Mesothelial cell of epicardium (in vitro differentiated cells): ENCODE measurements at places on chromosomes 1 and 21. TPM values are rescaled to one million over a fixed set of nuclear protein-coding genes. Genes with fewer than 3 reads are reported as not detected.

Gene C1orf185
- not detected in 3 replicates for total RNA-seq

- no peak for DNase-seq
Observed at GRCh38 chr1:6870086-6870485, 84.8 kb downstream of the CAMTA1 start.

Gene COL11A1
- total RNA-seq: 126 to 141 TPM (median 133 TPM) in 3 replicates

DNA sequence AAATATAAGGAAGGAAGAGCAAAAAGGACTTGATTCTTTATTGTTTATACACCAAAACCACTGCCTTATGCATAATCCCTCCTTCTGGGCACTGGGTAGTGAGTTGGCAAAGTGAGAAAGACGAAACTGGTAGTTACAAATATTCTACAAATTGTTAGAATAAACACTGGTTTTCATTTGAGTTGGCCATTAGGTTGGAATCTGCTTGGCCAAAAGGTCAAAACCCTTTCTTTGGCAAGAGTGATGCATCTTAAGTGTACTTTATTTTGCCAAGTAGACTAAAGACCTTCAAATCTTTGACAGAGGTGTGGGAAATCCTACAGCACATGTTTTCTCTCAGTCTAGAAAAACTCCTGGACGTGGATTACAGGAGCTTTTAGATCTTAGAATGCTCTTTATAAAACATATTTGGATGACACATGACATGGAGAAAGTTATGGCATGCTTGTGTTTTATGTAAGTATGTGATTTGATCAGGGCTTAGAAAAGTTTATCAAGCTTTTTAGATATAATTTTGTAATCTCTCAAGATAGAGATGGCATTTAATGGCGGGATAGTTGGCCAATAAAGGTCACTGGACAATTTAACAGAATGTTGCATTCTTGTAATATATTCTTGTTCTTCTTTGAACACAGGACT, 120.9 kb downstream of the ROR1 start:
- no peak for DNase-seq

Gene PRRX1
- total RNA-seq: 8.0 to 9.7 TPM (median 8.9 TPM) in 3 replicates

- DNase-seq: no peak
Observed at GRCh38 chr1:24861821-24862727, 68.0 kb downstream of the RUNX3 start.

DNA sequence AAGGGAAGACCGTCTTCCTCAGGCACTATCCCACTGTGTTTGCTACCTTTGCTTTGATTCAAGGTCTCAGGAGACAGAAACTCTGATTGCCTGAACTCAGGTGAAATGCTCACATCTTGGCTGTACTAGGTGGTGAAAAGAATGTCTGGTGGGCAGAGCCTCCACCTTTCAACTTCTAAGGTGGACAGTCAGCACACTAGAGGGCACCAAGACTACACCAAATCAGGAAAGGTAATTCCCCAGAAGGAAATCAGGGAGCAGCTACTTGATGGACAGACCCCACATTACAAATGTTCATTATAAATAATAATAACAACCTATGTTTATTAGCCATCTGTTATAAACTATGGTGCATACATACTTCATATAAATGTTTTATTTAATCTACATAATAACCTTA, 220.9 kb downstream of the ATG4C start:
- no peak for DNase-seq

- no peak for DNase-seq
Observed at GRCh38 chr1:167668108-167668507, 38.1 kb downstream of the RCSD1 start.

Gene FAM72D
- total RNA-seq: 0.88 to 1.5 TPM (median 1.1 TPM) in 3 replicates

GRCh38 chr1:221625026-221625425, 116.9 kb downstream of the DUSP10 start:
- no peak for DNase-seq

Gene C1QB
- total RNA-seq: not detected in 3 replicates

GRCh38 chr1:171161431-171161830, 23.7 kb upstream of the FMO2 start:
- DNase-seq: no peak

Gene IL20
- total RNA-seq: not detected in 3 replicates

DNA sequence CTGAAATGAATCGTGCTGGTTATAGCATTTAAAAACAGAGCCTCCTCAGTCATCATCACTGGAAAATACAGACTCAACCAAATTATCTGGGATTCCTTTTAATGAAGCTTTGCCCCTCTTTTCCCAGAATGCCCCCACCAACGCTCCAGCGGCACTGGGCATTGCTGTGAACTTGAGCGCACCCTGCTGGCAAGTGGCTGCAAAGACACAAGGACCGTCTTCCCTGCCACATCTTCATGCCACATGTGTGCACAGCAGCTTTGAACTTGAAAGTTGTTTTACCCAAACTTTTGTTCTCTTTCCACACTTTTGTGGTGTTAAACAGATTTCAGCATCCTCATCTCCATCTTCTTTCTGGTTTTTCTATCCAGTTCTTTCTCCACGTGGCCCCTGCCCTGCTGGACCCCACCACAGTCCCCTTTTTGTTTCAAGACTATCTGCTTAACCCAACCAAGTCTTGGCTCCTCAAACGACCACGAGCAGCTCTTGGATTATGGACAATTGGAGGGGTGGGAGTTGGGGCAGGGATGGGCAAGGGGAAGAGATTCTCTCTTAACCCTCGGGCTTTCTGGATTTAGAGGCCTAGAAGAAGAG, 12.8 kb upstream of the LMX1A start:
- no peak for DNase-seq

Gene NUF2
- total RNA-seq: 13.6 to 15.4 TPM (median 14.9 TPM) in 3 replicates

DNA sequence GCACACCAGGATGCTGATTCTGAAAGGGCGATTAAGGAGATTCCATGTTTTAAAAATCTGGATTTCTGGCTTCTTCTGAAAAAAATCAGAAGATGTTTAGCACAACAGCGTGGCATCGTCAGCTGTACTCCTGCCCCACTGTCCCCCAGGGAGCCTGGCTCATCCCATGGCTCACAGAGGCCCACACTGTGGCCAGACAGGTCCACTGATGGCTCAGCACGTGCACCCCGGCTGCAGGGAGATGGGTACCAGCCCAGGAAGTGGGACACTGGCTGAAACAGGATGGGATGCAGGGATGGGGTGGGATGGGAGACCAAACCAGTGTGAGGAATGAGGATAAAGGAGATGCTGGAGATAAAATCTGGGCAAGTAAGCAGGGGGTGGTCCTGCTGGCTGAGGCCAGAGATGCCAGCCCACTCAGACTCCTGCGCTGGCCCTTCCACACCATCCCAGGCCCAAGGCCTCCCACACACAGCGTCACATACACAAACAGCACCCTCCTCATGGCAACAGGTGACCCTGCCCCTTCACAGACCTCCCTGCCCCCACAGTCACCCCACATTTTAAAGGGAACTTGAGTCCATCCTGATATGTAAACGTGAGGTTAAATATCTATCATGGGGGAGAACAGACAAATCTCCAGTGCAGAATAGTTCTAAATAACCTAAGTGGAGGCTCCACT, 23.9 kb upstream of the SAMD11 start:
- DNase-seq: no peak

Gene VCAM1
- total RNA-seq: 30.8 to 35.6 TPM (median 33.6 TPM) in 3 replicates

- DNase-seq: no peak
Observed at GRCh38 chr1:229629261-229629660, 3.2 kb downstream of the URB2 start.

- DNase-seq: no peak
Observed at GRCh38 chr1:72253132-72253531, 29.2 kb downstream of the NEGR1 start.

- no peak for DNase-seq
Observed at GRCh38 chr1:27598295-27598687, 5.7 kb downstream of the AHDC1 start.

Gene STUM
- total RNA-seq: 0.07 to 0.18 TPM (median 0.09 TPM) in 3 replicates

Gene COL16A1
- 365 to 389 TPM (median 380 TPM) in 3 replicates for total RNA-seq

GRCh38 chr1:198910816-198911215, 272.0 kb downstream of the PTPRC start:
- DNase-seq: no peak

- DNase-seq: no peak
Observed at GRCh38 chr1:21906173-21907078, 30.7 kb downstream of the HSPG2 start.

GRCh38 chr1:26035203-26035958, 10.5 kb downstream of the SLC30A2 start:
- peak; percentile 94 for DNase-seq

Gene TBX19
- 2.4 to 2.9 TPM (median 2.6 TPM) in 3 replicates for total RNA-seq

Gene DYRK3
- 3.3 to 4.6 TPM (median 4.1 TPM) in 3 replicates for total RNA-seq

GRCh38 chr1:241482761-241483250, 36.7 kb downstream of the FH start:
- DNase-seq: no peak

Gene DLGAP3
- total RNA-seq: 0.23 to 0.44 TPM (median 0.27 TPM) in 3 replicates

Gene ANGPTL7
- not detected in 3 replicates for total RNA-seq

- no peak for DNase-seq
Observed at GRCh38 chr1:32695098-32695904, 7.3 kb downstream of the SYNC start.

DNA sequence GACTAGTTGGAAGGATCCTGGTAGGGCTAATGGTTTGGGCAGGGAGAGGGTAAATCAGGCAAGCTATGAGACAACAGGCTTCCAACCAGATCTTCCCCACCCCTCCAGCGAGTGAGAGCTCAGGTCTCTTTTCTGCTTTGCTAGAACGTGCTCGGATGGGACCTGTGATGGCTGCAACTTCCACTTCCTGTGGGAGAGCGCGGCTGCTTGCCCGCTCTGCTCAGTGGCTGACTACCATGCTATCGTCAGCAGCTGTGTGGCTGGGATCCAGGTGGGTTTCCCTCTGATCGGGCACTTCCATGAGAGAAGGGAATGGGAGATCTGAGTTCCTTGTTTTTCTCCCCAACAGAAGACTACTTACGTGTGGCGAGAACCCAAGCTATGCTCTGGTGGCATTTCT, 14.0 kb upstream of the SARS1 start:
- no peak for DNase-seq

Gene OR2M2
- not detected in 3 replicates for total RNA-seq

DNA sequence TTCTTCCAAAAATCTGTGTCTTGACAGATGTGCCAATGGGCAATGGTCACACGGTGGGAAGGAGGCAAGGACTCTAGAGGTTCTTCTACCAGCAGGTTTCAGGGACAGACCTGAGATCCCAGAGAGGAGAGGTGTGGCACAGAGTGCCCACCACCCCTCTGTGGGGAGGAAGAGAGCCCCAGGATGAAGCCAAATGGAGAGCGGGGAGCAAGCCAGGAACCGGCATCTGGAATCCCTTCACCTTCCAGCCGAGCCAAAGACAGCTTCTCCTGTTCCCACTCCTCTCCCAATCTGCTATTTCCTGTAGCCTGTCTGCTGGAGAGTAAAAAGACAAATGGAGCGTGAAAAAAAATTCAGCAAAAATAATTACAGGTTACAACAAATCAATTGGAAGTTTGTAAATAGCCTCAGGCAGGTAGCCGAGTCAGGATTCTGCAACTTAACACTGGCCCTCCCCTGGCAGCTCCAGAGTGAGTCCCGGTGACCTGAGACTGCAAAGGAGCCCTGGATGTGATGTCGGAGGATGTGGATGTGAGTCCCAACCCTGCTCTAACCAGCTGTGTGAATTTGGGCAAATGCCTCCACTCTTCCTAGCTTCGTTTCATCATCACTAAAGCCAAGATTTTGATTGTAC, 45.4 kb upstream of the LRRN2 start:
- DNase-seq: no peak

DNA sequence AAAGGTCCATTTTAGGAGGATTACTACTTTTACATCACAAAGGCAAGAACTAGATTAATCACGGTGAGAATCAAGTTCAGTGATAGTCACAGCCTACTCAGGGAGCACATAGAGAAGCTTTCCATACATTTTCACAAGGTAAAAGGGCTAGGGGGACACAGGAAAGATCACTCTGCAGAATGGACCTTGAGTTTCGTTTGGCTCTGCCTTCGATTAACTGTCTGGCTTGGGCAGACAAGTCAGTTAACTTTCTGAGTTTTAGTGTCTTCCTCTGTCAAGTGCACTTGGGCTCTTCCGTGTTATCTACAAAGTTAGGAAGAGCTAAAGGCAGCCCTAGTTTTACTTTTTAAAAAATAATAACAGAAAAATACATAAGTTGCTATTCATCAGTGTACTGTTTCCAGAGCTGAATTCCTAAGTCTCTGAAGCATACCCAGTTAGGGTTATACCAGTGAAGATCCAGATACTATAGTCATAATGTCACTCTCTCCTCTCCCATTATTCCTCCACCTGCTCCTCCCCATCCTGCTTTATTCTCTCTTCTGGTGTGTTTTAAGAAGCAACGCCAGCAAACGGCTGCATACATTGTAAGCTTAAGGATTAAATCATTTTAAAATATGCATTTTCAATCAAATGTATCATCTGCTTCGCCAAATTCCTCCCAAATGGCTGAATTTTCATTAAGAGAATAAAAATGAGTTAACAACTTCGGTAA, 1.7 kb downstream of the CEP170 start:
- DNase-seq: no peak

DNA sequence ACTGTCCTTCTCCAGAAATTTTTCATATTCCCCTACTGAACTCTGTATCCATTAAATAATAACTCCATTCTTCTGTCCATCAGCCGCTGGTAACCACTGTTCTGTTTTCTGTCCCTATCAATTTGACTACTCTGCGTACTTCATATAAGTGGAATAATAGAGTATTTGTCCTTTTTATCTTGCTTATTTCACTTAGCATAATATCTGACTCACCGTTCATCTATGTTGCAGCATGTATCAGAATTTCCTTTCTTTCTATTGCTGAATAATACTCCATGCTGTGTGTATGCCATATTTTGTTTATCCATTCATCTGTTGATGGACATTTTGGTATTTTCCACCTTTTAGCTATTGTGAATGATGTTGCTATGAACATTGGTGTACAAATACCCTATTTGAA, 71.9 kb downstream of the CEP350 start:
- DNase-seq: no peak

DNA sequence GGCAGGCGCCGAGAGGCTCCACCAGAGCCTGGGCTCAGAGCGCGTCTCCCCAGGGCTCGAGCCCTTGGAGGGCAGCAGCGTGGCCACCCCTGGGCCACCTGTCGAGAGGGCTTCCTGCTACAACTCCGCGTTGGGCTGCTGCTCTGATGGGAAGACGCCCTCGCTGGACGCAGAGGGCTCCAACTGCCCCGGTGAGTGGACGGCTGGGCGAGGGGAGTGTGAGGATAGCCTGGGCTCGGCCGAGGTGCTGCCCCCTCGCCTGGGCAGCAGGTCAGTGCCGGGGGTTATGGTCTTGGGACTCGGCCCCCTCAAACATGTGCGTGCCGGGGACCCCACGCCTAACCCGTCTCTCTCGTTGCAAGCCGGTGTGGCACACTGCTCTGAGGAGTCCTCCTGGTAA, 26.8 kb downstream of the AGRN start:
- DNase-seq: no peak

GRCh38 chr1:161958425-161958824, 65.2 kb downstream of the OLFML2B start:
- DNase-seq: no peak
